ENCODE measurements at places on chromosomes 16 and 17.

GRCh38 chr17:74454197-74455024, 12.0 kb upstream of the CD300A start:
- no peak for DNase-seq

- DNase-seq, result peak; percentile 49
Observed at GRCh38 chr16:88456356-88457292, 3.5 kb downstream of the ZFPM1 start.

DNA sequence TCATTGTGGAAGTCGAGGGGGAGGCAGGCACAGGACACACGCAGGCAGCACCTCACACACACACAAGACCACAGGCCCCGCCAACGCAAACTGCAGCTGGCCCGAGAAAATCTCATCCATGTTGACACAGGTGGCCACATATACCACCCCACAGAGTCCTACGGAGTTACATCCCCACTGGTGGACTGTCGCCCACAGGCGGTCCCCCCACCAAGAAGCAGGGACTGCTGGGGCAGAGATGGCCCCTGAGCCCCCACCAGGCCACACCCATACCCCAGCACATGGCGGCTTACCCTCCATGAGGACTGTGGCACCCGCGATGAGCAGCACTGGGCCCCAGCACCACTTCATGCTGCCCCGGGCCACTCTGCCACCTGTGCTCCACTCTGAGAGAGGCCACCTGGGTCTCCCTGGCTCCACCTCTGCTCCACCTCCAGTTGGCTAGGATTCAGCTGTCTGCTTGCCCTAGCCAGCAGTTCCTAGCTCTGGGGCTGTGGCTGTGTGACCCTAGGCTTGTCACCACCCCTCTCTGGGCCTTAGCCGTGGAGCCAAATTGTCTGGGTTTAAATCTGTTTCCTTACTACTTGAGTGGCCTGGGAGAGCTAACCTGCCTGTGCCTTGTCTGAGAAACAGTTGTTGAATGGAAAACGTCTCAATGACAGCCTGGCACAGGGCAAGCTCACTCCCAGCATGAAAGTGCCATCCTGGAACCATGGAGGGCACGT, at the start of gene PRSS53:
Gene PRSS53, minus strand, starts transcription at position 485 of the 725 bp plus-strand sequence. Its CDS starts 134 bp downstream, at position 351.
- no peak for DNase-seq

- no peak for DNase-seq
Observed at GRCh38 chr16:8669481-8669880, 4.9 kb upstream of the ABAT start.

- DNase-seq, result no peak
Observed at GRCh38 chr17:2395258-2396181, 5.3 kb downstream of the MNT start.

- no peak for DNase-seq
Observed at GRCh38 chr16:87279094-87279658, 38.0 kb downstream of the C16orf95 start.

GRCh38 chr16:69190046-69190588, 3.2 kb downstream of the SNTB2 start:
- DNase-seq, result no peak

DNA sequence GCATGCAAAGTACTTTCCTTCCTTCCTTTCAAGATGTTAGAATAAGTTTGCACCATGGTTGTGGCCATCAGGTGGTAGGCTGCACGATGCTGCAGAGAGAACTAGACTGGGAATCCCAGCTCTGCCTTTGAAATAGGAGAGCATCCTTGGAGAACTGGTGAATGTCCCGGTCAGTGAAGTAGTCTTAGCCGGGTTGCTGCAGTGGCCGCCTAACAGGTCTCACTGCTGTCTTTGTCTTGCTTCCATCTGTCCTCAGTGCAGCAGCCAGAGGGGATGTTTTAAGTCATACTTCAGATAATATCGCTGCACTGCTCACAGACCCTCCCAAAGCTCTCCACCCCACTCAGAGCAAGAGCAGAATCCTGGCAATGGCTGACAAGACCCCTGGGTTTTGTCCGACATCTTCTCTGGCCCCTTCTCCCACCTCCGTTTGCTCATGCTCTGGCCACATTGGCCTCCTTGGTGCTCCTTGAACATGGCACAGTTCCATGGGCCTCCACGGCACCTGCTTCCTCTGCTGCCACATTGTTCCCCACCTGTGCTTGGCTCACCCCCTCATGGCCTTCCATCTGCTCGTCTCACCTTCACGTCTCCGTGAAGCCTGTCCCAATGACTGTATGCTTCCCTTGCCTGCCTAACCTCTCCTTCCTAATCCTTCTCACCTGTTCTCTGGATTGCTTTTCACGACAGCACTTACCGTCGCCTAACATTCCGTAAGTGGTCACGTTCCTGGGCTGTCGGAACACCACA, 439.8 kb downstream of the UTP18 start:
- DNase-seq, result no peak

DNA sequence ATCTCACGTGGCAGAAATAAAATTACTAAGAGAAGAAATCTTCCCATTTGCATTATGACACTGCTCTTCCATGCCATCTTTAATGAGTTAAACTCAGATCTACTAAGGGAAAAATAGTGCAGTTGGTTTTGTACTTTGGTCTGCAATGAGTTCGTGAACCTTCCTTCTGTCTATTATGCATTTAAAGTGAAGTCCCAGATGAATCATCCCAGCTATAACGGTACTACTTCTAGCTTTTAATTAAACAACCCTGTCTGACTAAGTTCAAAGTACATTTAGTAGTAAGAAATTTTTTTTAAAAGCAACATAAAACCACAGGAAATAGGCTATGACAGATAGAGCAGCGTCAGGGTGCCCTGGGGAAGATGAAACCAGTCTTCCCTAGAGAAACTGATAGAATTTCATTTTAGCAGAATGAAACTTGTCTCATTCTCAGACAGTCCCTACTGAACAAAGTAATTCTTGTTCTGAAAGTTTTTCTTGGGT, 1.8 kb downstream of the TMIGD1 start:
- peak; percentile 21 for DNase-seq

DNA sequence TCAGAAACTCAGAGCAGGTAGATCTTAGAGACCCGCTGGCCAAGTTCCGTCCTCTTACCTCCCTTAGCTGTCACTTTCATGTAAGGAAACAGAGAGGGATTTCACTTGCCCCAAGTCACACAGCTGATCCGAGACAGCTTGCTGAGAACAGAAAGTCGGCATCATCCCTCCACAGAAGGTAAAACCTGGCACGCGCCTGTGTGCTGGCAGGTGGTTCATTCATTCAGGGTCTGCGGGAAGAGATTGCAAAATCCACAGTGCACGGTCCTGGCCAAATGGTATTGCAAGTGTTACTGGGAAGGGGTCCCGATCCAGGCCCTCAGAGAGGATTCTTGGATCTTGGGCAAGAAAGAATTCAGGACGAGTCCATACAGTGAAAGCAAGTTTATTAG, 139.4 kb upstream of the RPH3AL start:
- no peak for DNase-seq

- no peak for DNase-seq
Observed at GRCh38 chr16:84121007-84121406, 4.3 kb upstream of the MBTPS1 start.

DNA sequence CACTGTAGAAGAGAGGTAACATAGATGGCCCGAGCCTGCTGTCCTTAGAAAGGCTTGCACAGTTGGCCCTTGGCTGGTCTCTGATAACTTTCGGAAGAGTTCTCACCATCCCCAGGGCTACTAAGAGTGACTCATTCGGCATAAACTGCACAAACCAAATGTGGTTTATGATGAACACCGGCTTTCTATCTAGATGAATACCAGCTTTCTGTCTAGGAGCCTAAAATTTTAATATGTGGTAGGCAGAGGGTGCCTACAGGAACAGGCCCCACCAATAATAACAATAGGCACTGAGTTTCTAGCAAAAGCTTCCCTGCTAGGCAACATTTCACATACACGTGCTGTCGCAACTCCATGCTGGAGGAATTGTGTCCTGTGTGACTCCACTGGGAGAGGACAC, 15.4 kb downstream of the CNOT1 start:
- DNase-seq, result no peak

GRCh38 chr16:57537581-57538234, 1.3 kb upstream of the CCDC102A start:
- DNase-seq, result no peak

GRCh38 chr17:16932611-16933010, 39.3 kb downstream of the TNFRSF13B start:
- no peak for DNase-seq

DNA sequence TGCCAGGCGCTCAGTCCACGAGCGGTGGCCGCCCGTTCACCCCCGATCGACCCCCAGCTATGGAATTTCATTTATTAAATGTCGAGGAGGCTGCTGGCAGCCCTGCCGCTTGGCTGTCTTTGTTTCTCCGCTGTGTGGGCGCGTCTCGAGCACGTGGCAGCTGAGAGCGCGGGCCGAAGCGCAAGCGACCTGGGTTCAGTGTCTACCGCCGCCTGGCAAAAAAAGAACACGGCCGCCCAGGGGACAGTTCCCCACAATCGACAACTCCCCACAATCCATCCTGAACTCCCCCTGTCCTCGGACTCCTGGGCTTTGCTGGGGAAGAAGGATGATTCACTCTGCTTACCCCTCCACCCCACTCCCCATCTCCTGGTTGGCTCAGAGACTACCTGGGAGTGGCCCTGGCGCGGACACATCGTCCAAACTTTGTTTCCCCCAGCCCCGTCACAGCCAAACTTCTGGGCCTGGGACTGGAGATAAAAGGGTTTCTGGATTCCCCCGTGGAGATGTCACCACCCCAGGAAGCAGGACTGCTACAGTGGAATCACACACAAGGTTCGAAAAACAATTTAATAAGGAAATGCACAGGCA, 1.7 kb upstream of the ANKRD13B start:
- DNase-seq, result no peak

DNA sequence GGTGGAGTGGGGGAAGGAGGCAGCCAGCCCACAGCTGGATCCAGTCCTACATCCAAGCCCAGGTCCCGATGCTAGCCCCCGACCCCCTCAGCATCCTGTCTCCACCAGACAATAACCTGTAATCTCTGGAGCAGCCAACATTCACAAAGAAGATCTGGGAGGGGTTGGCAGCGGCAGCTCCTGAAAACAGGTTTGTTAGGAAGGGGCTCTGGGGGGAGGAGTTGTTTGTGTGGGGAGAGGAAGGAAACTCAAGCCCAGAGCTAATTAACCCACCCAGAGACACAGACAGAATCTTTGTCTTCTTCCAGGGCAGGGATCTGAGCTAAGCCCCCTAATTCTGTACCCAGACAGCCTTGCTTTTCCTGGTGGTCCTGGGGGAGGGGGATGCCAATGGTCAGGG, 4.6 kb upstream of the C17orf113 start:
- DNase-seq, result no peak

GRCh38 chr16:69942099-69942491, 9.0 kb upstream of the CLEC18A start:
- DNase-seq, result no peak

DNA sequence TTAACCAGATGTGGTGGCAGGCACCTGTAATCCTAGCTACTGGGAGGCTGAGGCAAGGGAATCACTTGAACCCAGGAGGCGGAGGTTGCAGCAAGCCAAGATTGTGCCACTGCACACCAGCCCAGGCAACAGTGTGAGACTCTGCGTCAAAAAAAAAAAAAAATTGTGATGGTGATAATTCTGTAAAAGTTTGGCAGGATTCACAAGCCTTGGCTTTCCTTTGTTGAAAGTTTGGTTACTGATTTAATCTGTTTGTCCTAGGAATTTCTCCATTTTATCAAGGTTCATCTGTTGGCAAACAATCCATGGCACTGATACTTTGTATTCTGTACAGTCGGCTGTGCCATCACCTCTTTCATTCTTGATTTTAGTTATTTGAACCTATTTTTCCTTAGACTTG, 15.9 kb downstream of the EIF4A3 start:
- DNase-seq, result no peak

GRCh38 chr17:31789707-31790505, 69.1 kb downstream of the COPRS start:
- no peak for DNase-seq

- no peak for DNase-seq
Observed at GRCh38 chr16:72560617-72561016, 388.7 kb upstream of the PMFBP1 start.

- DNase-seq, result no peak
Observed at GRCh38 chr17:63760771-63761539, 12.4 kb downstream of the CCDC47 start.

- no peak for DNase-seq
Observed at GRCh38 chr17:4678448-4679026, 25.4 kb downstream of the PELP1 start.

GRCh38 chr17:5391678-5392077, 27.8 kb downstream of the NUP88 start:
- no peak for DNase-seq

GRCh38 chr16:11258553-11259492, 2.8 kb upstream of the SOCS1 start:
- DNase-seq, result no peak

- no peak for DNase-seq
Observed at GRCh38 chr16:11583166-11583565, 3.6 kb downstream of the LITAF start.

- no peak for DNase-seq
Observed at GRCh38 chr16:88531346-88531745, 38.9 kb upstream of the ZC3H18 start.

- no peak for DNase-seq
Observed at GRCh38 chr16:19212059-19212458, 44.0 kb downstream of the SYT17 start.

DNA sequence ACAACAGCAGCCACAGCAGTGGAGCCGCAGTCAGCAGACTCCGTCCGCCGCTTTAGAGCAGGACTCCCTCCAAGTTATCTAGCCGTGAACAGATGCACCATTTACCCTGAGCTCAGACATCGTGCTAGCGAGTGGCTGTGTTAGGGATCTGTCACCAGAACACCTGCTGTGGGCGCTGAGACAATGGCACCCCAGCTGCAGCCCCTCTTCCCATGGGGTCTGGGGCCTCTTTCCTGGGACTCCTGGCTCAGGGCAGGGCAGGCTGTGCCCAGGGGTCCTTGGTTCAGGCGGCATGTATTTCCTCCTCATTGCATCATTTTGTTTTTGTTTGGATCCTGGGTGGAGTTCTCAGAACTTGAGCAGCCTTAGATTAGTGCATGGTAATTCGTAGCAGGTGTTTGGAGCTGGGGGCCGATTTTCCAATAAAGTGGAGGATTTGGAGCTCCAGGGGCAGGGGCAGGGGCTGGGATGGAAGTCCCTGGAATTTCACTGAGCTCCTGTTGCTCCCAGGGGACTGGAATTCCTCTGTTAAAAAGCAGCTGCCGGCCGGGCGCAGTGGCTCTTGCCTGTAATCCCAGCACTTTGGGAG, 23.4 kb downstream of the NMRAL1 start:
- no peak for DNase-seq

GRCh38 chr16:85838381-85838780, 38.9 kb downstream of the COX4I1 start:
- DNase-seq, result no peak

DNA sequence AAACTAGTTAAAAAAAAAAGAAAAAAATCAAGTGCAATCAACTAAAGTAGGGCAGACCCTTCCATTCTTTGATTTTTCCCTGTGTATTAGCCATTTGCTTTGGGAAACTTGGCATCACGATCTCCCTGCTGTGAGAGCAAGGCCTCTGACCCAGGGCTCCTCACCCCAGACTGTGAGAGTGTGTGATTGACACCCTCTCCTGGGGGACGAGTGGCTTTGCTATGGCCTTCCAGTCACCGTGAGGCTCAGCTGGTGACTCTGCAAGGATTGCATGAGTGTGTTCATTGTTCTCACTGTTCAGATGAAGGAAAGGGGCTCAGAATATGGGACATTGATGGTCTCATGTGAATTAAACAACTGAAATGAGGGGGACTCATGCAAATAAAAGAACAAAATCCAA, 69.0 kb upstream of the BCAR1 start:
- DNase-seq, result no peak

GRCh38 chr17:79829004-79829403, 10.2 kb downstream of the CBX4 start:
- no peak for DNase-seq

All from activated T-helper 1 cell treated with Interleukin-2 at 50 U/mL for 16 hours (primary cell).